ENCODE measurements at places on chromosomes 1 and 21. TPM values are rescaled to one million over a fixed set of nuclear protein-coding genes. Genes with fewer than 3 reads are reported as not detected.
A peak's percentile ranks its signal among the peaks of the same experiment; 100 is the strongest.

TP73 gene
- total RNA-seq: not detected

DNA sequence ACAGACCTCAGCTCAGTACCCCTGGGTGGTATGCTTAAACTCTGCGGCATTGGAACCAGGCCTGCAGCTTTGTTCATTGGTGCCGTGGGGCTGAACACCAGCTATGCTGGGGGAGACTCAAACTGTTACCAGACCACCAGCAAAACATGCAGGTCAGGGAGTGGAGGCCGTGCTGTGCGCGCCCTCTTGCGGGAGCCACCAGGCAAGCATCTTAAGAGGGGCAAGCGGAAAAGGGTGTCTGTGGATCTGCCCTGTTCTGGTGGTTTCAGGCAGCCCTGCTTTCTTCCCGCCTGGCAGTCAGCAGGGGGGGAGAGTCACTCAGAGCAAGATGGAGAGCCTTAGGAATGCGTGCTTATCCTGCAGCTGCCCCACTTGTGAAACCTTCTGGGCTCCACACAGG is 276.9 kb upstream of the ZRANB2 start:
- no peak for DNase-seq

- no peak for DNase-seq
These were observed 58.0 kb upstream of the ABCA4 start for GRCh38 chr1:94178901-94179300.

UCK2 gene
- 28.3 TPM for total RNA-seq

DCST1 gene
- total RNA-seq: not detected

PLXNA2 gene
- total RNA-seq: 35.1 TPM

GRCh38 chr1:202068596-202068995 is 54.1 kb upstream of the GPR37L1 start:
- DNase-seq: no peak

ZNF593OS gene
- not detected for total RNA-seq

DDOST gene
- 223 TPM for total RNA-seq

DNA sequence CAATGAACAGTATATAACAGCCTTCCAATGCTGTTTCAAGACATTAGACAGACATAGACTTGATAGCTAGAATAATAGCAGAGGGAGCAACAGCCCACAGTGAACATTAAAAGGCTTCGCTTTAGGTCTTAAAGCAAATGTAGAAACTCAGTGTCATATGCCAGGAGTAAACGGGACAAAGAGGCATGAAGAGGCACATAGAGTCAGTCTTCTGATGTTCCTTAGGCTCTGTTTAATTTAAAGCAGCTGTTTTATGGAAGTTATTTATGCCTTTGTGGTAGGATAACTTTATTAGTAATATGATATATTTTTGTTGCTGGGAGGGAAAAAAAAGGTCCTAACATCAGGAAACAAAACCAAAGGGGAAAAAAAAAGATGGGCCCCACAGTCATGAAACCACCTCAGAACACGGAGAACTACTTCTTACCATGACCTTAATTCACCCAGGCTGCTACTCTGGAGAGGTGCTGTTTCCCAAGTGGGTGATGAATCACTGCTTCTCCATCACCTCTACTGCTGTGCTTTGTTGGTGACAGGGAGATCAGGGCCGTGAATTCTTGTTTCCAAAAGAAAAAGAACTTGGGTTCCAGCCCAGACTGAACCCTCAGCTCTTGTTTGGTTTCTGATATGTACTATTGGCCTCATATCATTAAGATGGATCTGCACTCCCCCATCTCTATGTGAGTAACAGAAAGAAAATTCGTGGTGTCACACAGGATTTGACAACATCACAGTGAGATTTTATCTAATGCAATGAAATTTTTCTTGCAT is 616.9 kb downstream of the KIF26B start:
- DNase-seq: peak; percentile 82

DNA sequence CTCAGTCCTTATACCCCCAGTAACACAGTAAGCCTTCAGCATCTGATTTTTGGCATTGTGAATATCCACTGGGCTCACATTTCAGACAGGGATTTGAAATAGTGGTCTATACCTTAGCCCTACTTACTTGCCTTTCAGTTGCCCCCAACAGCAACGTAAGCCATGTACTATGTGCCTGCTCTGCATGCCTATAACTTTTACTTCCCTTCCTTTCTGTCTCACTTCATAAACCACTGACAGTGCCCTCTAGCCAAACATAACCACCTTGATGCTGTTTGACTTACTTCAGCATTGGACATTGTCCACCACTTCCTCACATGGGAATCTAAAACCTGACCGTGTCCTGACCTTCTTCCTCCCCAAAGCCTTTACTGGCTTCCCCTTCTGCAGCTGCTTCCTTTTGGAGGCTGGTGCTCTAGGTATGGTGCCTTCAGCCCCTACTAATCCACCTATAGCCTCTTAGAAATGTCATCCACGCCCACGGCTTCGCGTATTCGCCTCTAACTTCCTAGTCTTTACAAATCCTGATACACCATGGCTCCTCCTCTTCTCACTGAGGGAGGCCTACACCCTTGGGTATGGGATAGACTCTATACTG is 3.6 kb upstream of the ZNF672 start:
- no peak for DNase-seq

DNA sequence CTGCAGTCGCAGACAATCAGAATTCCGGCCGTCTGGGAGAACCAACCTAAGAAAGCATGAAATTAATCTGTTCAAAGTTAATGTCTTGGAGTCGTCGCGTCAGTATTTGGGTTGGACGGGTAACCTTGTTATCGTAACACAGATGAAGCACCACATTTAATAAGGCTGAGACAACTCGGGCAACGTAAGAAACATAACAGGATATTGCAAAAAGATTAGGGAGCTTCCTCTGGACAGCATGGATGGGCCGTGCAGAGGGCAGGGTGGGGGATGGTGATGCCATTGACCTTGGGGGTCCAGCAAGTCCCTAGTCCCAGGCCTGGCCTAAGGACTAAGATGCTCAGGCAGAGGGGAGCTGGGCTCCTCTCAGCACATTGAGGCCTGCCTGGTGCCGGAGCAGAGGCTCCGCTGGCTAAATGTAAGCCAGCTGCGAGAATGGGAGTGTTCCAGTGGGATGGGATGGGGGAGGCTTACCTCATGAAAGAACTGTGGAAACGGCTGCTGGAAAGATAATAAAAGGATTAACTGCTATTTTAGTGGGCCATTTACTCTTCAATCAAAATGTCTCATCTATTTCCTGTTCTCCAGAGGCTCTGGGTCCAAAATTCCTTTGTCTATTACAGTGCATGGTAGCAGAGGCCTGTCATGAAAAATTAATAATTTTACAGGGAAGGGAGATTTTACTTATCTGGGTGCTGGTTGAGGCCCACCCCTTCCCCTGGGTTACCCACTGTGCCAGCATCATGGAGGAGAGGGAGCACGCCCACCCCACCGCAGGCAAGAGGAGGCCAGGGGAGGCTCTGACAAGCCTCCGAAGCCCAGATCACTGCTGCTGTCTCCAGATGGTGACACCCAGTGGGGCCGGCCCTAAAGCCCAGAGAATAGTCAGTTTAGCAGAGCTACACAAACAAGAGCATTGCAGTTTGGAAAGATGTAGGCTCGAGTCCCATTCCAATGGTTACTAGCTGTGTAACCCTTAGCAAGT is 131.6 kb downstream of the DMRTB1 start:
- DNase-seq: peak; percentile 78

DNA sequence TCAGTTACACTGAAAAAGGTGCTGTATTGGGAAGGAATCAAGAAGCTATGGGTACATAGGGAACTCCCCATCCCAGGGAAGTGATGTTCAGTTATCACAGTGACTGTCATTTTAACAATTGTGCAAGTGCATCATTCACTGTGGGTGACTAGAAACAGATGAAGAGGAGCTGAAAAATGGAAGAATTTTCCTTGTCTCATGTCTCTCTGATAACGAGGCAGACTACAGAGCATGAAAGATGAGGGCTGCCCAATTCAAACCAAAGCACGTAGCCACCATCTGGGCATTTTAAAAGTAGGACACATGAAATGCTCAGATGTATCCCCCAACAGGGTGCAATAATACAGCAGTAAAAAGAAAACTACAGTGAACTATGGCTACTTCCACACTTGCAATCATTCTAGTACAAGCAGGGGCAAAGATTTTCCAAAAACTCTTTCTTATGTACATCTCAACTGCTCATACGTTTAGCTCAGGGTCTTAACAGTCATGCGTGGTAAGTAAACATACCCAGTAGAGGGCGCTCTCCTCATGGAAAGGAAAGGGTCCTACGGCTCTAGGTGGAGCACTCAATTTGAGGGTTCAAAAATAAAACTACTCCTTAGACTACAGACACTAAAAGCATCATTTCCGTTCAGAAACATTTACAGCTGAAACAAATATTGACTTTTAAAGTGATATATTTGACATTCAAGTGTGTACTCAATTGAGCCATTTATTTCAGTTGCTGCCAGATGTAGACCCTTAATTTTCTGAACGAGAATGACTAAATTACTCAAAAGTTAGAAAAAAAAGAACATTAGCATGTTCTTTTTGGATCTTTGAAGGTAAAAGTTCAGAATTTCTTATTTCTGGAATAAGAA is 143.2 kb downstream of the KCTD3 start:
- DNase-seq: peak; percentile 88

FAM3B gene
- not detected for total RNA-seq

CD53 gene
- total RNA-seq: not detected

DNA sequence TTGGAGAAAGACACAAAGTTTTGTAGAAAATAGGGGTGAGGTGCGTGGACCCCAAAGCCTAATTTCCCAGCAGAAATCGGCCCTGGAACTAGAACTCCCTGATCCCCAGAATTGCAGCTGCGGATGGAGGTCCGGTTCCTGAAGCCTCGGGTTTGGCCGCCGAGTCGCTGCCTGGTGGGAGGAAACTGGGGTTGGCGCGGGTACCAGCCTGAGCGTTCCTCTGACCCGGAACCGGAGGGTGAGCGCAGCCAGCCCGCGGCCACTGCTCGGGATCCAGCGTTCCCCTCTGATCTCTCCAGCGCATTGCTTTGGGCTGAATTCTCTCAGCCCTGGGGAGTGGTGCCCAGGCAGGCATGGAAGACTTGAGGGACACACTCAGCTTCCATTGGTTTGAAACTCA is 1.6 kb downstream of the ST6GALNAC5 start:
- peak; percentile 23 for DNase-seq
